Astrocyte of the spinal cord (primary cell): ENCODE measurements at places on chromosomes 2 and 18.

DNA sequence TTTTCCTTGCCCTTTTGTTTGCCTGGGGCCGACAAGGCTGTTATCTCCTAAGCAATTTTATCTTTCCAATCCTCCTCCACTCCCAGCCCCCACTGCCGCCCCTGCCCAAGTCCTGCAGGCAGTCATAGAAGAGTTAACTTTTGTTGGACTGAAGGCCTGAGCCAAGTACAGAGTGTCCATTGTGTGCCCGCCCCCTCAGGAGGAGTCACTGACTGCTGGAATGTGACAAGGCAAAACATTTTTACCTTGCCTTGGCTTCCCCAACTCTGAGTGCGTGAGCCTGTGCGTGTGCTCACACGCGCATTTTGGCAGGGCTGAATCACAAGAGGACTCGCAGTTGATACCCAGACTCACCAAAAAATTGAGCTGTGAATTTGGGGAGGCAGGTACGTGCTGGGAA, 16.2 kb downstream of the SETBP1 start:
- no peak for DNase-seq

GRCh38 chr2:232026910-232027309, 65.4 kb downstream of the DIS3L2 start:
- no peak for DNase-seq

DNA sequence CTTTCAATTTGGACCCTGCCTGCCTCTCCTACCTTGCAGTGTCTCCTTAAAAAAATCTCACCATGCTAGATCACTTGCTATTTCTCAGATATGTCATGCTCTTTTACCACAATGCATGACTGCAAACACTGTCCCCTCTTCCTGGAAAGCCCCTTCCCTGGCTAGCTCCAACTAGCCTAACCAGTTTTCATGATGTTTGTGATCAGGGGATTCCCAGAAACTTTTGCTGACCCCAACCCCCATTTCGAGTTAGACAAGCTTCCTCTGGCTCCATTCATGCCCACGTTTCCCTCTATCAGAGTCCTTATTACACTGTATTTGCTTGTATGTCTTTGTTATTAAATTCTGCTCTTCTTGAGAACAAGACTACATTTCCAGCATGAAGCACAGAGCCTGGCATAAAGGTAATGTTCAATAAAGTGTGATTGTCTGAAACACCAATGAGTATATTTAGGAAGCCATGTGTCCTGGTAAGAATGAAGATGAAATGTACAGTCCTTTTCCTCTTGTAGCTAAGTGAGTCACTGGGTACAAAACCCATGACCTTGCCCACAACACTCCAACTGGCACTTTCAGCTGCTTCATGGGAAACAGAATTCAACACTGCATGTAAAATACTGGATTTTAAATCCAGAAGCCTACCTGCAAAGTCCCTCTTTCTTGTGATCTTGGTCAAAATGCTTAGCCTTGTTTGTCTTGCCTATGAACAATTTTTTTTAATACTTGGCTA, 62.0 kb upstream of the ATL2 start:
- no peak for DNase-seq

GRCh38 chr2:106282462-106283170, 88.5 kb upstream of the UXS1 start:
- no peak for DNase-seq

- DNase-seq: no peak
Observed at GRCh38 chr2:56314796-56315195, 131.0 kb downstream of the CCDC85A start.

DNA sequence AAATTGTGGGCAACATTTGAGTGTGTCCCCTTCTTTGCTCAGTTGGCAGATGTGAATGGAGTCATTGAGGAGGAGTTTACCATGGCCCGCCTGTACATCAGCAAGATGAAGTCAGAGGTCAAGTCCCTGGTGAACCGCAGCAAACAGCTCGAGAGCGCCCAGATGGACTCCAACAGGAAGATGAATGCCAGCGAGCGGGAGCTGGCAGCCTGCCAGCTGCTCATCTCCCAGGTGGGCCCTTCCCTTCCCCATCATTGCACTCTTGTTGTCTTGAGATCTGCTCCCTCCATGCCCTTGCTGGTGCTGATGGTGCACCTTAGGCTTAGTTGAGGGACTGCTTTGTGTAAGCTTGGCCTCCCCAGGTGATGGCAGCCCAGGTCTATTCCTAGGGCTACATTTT, 47.5 kb upstream of the LYPD6B start:
- no peak for DNase-seq

DNA sequence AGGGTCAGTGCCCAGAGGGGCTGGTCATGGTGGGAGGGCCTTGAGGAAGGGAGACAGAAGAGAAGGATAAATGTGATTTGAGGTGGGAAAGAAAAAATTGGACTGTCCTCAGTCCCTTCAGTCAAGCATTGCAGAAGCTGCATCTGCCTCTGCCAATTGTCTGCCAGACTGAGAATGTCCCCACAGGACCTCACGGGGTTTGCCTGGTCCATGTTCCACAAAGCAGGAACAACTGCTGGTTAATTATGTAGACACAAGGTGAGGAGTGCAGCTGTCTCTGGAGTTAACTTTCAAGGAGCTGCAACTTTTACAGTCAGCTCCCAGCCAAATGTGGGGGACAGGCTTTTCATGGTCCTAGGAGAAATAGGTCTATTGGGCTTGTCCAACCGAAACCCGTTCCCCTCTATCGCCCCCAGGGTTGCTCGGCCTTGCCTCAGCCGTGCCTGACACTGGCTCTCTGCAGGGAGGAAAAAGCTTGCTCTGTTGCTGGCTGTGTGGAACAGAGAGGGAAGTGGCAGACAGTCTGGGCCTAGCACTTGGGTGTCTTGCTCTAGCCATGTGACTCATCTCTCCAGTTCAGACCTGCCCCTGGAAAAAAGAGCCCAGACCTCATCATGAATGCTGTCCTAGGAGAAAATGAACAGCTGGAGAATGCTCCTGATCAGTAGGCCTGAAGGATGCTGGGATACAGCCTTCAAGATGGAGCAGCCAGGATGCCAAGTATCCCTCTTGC, 31.1 kb upstream of the PAX8 start:
- DNase-seq: no peak

- DNase-seq: peak; percentile 17
Observed at GRCh38 chr18:9615280-9615797, 980 bp upstream of the PPP4R1 start.

DNA sequence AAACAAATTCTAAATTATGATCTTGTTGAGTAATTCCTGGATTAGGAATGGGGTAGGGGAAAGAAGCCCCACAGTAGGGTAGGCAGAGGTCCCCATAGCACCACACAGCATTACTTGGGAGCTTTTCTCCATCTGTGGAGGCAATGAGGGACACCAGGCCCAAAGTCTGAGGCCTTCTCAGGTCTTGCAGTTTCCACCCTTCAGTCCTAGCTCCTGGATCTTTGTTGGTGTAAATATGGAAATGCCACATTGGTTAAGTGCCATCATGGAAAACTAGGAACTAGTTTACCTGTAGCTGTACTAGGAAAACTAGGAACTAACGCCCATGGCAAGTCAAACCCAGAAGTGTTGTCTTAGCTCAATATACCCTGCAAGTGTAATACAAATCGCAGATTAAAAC, 113.3 kb upstream of the DAPL1 start:
- DNase-seq: no peak

DNA sequence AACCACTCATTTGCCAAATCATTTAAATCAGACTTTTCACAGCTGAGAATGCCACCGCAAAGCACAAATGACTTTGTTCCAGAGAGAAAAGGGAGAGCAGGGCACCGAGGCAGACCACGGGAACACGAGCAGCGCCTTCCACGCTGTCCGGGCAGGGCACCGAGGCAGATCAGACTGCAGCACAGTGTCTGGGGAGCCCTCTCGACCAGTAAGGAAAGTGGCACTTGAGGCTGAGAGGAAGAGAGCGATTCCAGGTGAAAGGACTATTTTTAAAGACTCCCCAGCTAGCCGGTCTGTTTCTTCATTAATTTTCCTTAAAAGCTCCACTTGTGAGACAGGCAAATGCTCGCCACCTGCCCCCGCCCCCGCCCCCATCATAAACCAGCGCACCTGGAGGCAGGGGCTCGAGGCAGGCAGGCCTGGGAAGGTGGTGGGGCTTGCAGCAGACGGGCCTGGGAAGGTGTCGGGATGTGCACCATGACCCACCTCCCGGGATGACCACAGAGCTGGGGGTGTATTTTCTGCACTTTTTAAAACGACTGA, 80.9 kb upstream of the CTDP1 start:
- DNase-seq: no peak

DNA sequence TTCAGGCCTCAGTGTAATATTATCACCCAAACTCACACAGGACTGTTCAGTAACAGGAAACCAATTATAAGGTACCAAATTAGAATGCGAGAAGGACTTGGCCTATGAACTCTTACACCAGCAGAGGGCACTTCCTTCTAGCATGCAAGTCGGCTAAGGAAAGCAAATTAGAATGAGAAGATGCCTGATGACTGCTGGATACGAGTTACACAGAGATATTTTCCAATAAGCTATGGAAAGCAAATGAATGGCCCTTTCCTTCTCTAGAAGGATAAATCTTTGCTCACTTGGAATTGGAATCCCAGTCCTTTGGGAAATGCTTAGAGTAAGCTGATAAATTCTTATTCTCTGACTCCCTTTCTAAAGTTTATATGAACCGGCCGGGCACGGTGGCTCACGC, 109.8 kb downstream of the AP1S3 start:
- peak; percentile 70 for DNase-seq

DNA sequence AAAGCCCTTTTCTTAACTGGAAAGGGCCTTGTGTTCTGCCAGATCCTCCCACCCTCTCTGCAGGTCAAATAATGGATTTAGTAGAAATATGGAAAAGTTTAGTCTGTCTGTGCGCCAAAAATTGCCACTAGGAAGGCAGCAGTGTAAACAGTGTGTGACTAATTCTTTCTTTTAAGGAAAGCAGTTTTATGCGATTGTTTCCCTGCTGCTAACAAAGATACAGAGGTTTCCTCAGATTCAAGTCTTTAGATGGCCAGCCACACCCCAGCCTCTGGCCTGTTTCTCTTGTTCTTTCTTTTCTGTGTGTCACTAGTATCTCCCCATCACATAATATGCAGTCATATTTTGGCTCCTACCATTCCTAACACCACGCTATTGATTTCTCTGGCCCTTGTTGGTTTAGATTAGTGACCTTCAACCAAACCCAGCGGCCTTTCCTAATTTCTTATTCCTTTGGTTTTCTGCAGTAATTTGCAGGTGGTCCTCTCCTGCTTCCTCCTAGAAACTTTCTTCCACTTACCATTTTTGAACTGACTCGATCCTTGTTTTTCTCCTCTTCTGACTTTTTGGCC, 157.4 kb downstream of the LTBP1 start:
- peak; percentile 49 for DNase-seq

DNA sequence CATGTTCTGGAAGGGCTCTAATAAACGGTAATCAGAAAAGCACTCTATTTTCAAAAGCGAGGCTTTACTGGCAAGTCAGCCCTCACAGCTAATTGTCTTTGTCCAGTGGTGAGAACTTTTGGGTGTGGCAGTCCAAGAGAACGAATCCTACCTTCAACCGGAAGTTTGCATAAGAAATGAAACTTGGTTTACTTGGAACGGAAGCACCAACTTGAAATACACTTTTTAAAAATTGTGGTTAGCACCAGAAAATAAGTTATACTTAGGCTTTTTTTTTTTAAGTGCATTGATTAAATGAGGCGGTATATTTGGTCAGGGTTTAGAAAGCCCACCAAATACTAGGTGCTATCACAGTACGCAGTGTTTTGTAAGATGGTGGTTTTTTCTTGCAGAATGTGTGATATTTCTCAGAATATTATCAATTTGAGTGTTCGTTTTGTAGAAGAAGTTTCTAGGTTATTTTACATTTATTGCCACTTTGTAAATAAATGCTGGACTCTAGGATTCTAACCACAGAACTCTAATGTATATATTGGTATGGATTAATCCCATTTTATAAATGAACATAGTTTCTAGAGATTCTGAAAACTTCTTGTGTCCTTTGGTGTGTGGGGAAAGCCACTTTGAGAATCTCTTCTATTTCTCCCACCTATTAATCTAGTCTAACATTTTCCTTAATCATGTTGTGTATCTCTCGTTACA, 1.2 kb downstream of the MYL12A start:
- DNase-seq: peak; percentile 63

DNA sequence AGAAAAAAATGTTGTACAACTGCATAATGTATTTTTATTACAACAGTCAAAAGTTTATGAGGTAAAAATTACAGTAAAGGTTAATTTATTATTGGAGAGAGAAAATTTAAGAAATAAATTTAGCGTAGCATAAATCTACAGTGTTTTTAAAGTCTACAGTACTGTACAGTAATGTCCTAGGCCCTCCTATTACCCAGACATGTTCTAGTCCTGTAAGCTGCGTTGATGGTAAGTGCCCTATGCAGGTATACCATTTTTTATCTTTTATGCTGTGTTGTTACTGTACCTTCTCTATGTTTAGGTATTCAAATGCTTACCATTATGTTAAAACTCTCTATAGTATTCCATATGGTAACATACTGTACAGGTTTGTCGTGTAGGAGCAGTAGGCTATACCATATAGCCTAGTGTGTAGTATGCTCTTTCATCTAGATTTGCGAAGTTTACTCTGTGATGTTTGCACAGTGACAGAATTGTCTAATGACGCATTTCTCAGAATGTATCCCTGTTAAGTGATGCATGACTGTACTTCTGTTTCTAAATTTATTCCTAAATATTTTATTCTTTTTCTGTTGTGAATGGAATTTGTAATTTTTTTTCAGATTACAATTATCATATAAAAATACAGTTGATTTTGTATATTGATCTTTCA, 24.5 kb downstream of the ABI2 start:
- no peak for DNase-seq

DNA sequence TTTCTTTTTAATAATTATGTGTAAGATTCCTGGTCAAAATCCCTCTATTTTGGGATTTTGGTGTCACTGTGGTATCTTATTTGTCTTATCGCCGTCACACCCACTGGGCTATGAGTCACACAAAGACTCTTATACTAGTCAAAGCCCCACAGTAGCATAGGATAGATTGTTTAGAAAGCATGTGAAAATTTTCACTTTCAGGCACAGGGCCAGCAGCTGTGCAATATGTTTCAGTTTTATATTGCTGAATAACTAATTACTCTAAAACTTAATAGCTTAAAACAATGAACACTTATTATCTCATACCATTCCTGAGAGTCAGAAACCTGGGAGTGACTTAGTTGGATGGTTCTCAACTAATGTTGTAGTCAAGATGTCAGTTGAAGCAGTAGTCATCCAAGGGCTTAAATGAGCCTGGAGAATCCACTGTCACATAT, 24.0 kb downstream of the CFAP210 start:
- no peak for DNase-seq

GRCh38 chr2:86068136-86068588, 37.5 kb downstream of the POLR1A start:
- DNase-seq: no peak

- DNase-seq: peak; percentile 73
Observed at GRCh38 chr2:222076973-222077690, 221.7 kb downstream of the PAX3 start.

GRCh38 chr18:51645607-51646006, 448.1 kb upstream of the MEX3C start:
- no peak for DNase-seq
